ENCODE measurements at places on chromosomes 2 and 18. TPM values are rescaled to one million over a fixed set of nuclear protein-coding genes. Genes with fewer than 3 reads are reported as not detected.

Gene ERBB4
- under 0.01 TPM for total RNA-seq

Gene STK25
- total RNA-seq = 341 TPM

Gene ARHGAP28
- 2.1 TPM for total RNA-seq

Gene HOXD13
- total RNA-seq = not detected

Gene LYG2
- total RNA-seq = not detected

Gene RAB6C
- not detected for total RNA-seq

Gene ACMSD
- total RNA-seq = not detected
